Renal cortex interstitium (tissue), 15 donors: ENCODE measurements at places on chromosomes 4 and X. TPM values are rescaled to one million over a fixed set of nuclear protein-coding genes. Genes with fewer than 3 reads are reported as not detected.

Gene UGT8
- polyA plus RNA-seq: 77.1 TPM

Gene HSFX2
- polyA plus RNA-seq: 1.0 TPM

Gene SPON2
- polyA plus RNA-seq: 20.7 TPM

Gene PPP4R3C
- polyA plus RNA-seq: not detected

Gene PLAC1
- polyA plus RNA-seq: 4.2 TPM

Gene OGT
- 185 TPM for polyA plus RNA-seq

Gene MSANTD1
- polyA plus RNA-seq: 0.64 TPM

Gene P2RY4
- polyA plus RNA-seq: 0.14 TPM

- no peak for DNase-seq
Measured at GRCh38 chr4:36218121-36218520, 26.2 kb downstream of the ARAP2 start.

DNA sequence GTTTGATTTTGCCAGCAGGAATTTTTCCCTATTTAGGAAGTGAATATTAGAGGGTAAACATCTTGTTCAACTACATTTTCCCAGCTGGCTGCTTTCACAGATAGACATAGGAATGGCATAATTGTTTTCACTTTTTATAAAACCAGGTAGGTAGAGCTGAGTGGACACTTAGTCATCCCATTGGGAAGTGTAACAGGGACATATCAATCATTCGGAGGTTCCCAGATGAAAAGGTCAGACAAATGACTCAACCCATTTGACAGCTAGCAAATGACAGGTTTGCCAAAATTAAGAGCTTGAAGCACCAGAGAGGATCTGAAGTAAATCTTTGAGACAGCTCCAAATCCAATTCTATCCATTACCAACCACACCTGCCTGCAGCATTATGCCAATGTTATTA is 205.3 kb downstream of the SLC39A8 start:
- DNase-seq: no peak

DNA sequence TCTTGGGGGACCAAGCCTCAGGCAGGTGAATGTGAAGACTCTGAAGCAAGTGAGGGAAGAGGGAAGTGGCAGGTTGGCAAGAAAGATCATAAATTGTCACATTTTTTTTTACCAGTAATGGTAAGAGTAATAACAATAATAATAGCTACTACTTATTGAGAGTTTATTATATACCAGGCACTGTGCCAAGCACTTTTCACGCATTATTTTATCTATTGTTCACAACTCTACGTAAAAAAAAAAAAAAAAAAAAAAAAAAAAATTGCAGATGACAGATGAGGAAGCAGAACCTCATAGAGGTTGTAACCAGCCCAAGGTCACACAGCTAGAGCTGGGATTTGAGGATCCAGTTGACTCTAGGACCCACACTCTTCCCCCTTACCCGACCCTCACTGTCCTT is 40.9 kb downstream of the TSC22D3 start:
- DNase-seq: no peak

DNA sequence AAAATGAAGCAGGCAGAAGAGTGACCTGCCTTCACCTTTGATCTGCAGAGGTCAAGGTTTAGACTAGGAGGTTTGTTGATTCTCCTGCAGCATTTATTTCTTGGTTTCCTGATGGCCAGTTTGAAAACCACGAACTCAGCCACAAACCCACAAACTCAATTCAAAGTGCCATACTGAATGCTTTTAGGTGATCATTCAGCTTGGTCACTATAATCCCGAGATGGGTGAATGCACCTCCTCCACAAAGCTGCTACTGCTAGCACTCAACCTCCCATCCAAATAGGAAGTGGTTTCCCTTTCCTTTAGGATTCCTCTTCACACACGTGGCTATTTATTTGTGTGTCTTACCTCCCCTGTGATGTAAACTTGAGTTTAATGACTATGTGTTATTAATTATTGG is 225.2 kb downstream of the MID1 start:
- DNase-seq: no peak

DNA sequence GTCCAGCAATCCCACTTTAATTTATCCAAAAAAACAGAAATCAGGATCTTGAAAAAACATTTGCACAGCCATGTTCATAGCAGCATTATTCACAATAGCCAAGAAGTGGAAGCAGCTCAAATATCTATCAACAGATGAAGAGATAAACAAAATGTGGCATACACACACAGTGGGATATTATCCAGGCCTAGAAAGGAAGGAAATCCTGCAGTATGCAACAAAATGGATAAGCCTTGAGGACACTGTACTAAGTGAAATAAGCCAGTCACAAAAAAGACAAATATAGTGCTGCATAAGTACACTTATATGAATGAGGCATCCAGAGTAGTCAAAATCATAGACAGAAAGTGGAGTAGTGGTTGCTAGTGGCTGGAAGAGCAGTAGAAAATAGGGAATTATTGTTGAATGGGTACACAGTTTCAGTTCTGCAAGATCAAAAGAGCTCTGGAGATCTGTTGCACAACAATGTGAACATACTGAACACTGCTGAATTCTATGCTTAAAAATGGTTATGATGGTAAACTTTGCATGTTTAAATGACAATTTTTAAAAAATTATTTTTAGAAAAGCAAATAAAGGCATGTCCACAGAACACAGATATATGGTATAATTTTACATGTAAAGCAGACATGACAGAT is 25.6 kb downstream of the CHM start:
- DNase-seq: no peak

GRCh38 chr4:75849461-75849860 is 52.8 kb downstream of the PPEF2 start:
- no peak for DNase-seq

DNA sequence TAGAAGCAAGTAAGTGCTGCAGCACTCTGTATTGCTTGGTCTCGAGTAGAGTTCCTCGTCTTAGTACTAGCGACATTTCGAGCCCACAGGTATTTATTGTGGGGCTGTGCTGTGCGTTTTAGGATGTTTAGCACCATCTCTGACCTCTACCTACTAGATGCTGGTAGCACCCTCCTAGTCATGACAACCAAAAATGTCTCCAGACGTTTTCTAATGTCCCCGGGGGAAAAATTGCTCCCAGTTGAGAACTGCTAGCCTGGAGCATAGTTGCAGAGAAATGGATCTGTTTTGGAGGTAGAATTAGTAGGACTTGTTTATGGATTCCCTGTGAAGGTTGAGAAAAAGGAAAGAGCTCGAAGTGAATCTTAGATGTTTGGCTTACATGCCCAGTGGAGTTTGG is 287.2 kb downstream of the TENM3 start:
- DNase-seq: no peak

DNA sequence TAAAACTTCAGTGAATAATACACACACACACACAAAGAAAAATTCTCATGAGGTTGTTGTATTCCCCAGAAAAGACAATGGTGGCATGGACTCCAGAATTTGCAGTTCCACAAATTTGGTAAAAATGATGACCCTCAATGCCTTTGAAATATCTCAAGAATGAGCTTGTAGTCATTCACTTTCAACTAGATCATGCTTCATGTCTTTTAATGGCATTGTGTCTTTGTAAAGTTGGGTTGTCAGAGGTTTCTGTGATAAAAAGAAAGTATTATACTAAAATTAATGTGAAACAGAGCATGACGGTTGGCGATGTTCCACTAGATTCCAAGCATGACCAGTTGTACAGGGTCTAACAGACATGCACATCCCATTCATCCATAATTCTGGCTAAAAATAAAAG is 685.0 kb upstream of the FRG1 start:
- no peak for DNase-seq

- DNase-seq: no peak
Measured at GRCh38 chr4:73609706-73610105, 10.5 kb downstream of the RASSF6 start.

DNA sequence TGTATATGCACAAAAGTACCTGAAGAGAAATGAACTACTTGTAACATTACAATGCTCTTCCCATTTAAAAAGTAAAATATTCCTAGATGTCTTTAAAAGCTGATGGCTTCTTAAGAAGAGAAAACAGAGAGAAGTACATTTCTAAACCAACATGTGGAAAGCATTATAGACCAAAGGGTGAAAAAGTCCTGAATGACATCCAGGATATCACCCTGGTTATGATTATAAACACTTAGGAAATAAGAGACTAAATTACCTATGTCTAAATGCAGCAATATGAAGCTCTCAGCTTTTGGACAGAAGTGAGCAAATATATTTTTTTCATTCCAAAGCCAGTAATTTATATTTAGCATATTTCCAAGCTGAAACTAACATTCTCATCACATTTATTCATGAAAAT is 21.7 kb upstream of the EGFL6 start:
- DNase-seq: no peak

GRCh38 chrX:38085813-38086212 is 79.5 kb downstream of the SYTL5 start:
- DNase-seq: no peak

DNA sequence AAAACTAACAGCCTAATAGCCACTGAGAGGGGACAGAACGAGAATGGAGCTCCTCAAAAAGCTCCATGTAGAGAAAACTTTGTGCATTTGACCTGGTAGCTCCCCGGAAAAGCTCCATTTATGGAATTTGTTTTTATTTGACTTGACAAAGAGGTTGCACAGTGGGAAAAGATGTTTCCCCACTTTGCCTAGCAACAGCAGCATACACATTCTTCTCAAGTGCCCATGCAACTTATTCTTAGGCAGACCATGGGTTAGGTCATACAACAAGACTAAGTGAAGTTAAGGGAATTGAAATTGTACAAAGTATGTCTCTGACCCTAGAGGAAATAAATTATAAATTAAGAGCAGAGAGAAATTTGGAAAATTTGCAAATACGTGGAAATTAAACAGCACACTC is 949.6 kb upstream of the PRKX start:
- DNase-seq: no peak

DNA sequence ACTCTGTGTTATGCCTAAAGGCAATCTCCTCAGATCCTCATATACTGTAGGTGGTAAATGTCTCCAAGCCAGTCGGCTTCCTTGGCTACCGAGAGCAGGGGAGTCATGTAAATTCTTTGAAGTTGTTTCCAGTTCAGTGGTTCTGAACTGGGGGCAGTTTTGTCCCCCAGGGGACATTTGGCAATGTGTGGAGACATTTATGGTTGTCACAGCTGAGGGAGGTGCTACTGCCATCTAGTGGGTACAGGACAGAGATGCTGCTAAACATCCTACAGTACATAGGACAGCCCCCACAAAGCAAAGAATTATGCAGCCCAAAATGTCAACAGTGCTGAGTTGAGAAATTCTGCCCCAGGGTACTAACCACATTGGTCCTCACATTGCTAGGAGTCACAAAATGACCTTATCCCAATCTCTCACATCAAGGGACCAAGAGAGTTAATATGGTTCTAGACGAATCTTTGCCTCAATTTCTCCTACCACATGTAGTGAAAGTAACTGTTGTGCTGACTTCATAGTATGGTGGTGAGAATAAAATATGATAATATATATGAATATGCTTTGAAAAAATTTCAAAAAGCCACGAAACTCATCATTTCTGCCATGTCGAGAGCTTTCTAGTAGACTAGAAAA is 104.4 kb upstream of the ARHGAP24 start:
- DNase-seq: peak; percentile 31

DNA sequence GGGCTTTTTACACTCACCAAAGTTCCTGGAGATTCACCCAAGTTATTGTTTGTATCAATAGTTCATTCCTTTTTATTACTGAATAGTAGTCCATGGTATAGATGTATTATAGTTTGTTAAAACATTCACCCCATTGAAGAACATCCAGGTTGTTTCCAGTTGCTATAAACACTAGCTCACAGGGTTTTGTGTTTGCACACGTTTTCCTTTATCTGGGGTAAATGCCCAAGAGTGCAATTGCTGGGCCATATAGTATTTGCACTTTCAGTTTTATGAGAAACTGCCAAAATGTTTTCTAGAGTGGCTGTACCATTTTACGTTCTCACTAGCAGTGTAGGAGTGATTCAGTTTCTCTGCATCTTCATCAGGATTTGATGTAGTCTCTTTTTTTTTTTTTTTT is 57.1 kb downstream of the CBLL2 start:
- DNase-seq: no peak

DNA sequence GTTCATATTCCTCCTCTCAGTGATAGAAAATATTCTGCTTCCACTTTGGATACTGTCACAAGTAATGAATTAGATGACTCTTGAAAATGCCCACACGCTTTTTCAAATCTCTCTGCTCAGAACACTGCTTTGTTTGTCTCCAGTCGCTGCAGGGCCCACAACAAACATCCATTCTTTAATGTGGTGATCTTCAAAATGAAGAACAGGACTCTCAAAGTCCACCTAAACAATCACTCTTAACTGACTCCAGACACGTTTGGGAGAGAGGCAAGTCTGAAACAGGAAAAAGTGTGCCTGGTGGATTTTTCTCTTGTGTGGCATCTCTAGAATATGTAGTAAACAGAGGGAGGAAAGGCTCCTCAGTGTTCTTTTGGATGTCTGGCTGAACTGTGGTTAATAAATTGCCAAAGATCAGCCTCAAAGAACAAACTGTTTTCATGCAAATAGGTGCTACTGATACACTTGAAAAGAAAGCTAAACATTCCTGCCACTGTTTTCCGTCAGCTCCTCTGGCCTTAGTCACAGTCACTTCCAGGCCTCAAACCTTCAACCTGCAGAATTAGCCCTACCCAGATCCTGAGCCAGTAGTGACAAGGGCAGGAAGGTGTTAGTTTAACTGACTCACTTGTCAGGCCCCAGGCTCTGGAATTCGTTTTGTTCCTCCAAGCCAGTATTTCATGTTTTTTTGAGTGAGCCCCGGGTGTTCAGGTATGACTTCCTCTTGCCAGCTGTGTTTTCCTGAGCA is 259.6 kb upstream of the GPC4 start:
- DNase-seq: no peak

DNA sequence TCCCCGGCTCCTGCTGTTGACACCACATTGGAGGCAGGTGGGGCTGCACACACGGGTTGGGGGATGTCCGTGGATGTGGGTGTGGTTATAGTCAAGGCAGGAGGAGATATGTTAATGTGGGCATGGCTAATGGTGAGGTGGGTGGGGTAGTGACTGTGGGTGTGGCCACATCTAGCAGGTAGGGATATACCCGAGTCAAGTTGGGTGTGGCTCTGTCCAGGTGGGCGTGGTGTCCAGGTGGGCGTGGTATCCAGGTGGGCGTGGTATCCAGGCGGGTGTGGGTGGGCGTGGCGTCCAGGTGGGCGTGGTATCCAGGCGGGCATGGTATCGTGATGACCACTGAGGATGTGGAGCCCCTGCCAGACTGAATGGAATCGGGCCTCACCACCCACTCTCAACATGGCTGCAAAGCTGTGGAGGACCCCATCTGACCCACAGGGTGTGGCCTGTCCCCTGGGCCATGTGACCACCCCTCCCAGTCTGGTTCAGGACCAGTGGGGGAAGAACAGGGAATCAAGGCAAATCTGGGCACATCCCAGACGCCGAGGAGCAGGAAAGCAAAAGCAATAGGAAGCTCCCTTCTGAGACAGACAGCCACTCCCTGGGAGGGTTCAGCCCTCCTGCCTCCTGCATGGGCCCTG is 21.0 kb downstream of the MAN2B2 start:
- DNase-seq: no peak

- DNase-seq: no peak
Measured at GRCh38 chr4:171022824-171023230, 790.4 kb upstream of the GALNTL6 start.
